Large intestine (tissue), 12 donors: ENCODE measurements at places on chromosomes 16 and 17. TPM values are rescaled to one million over a fixed set of nuclear protein-coding genes. Genes with fewer than 3 reads are reported as not detected.

TERB1 gene
- 0.09 TPM for polyA plus RNA-seq

KDM6B gene
- 24.9 TPM for polyA plus RNA-seq

DNA sequence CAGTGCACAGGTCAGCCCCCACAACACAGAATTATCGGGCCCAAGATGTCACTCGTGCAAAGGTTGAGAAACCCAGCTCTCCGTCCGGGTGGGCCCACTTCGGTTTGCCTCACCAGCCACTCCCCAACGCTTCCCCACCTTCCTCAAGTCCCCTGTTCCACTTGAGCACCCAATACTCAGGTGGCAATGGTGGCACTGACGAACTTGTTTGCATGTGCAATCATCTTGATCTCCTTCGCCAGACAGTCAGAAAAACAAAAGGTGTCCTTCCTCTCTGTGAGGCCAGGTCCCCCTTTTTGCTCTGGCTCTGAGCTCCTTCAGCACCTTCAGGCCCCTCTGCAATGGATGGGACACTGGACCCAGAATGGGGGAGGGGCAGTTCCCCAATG is 3.7 kb downstream of the GGA2 start:
- no peak for DNase-seq
- H3K4me3 ChIP-seq: no peak overlapping the region
- peaks cover 13% of the 10 kb centered on the region for H3K36me3 ChIP-seq
- no peaks in the 10 kb centered on the region for H3K27me3 ChIP-seq
- no peak overlapping the region for H3K27ac ChIP-seq

CTRB2 gene
- polyA plus RNA-seq: not detected

- no peak overlapping the region for H3K4me3 ChIP-seq
- H3K36me3 ChIP-seq: no peaks in the 10 kb centered on the region
- peaks cover 9% of the 10 kb centered on the region for H3K27me3 ChIP-seq
- H3K4me1 ChIP-seq: peaks cover 12% of the 10 kb centered on the region
Observed at GRCh38 chr17:74277935-74278334, 3.9 kb downstream of the DNAI2 start.

DNA sequence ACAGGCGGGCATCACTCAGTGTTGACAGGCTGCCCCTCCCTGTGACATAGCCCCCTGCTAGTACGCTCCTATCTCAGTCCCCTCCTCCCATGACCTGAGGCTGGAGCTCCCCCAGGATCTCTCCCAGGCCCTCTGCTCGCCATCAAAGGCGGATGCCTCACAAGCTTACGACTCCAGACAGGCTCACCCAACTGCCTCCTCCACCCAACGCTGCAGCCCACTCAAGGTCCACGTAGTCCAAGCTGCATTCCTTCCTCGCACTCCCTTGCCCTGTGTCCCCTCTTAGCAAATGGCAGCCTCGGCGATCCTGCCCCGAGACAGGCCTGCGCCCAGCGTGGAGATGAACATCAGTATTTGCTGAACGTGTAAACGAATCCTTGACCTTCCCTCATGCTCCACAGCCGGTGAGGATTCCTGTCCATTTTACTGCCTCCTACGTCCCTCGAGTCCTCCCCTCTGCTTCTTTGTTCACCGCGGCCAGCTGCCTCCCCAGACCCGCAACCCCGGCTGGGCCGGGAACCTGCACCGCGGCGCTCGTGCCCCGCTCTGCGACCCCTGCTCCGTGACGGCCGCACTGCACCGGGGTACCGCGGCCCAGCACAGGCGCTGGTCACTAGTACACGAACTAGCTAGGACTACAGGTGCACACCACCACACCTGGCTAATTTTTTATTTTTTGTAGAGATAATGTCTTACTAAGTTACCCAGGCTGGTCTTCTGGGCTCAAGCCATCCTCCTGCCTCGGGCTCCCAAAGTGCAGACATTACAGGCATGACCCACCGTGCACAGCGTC is 838 bp upstream of the TMEM97 start:
- DNase-seq: no peak
- peaks cover 7% of the 10 kb centered on the region for H3K4me1 ChIP-seq
- H3K4me3 ChIP-seq: peak overlapping the region; percentile 59

DNA sequence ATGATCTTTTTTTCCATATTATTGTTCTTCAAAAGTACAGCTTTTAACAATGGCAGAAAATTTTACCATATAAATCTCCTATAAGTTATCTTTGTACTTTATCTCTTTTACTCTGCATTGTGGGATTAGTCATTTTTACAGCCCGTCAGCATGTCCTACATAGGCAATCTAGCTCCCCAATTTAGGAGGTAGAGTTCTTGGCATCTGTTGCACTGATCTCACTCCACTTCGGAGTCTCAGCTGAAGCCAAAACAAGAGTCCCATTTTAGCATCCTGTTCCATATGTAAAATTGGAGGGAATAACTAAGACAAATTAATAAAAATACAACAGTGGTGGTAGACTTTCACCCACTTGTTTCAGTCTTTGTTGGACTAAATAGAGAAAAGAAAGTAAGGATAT is 31.1 kb upstream of the PRSS54 start:
- no peaks in the 10 kb centered on the region for H3K4me1 ChIP-seq
- H3K27ac ChIP-seq: no peak overlapping the region
- no peaks in the 10 kb centered on the region for H3K36me3 ChIP-seq
- no peaks in the 10 kb centered on the region for H3K27me3 ChIP-seq
- DNase-seq: no peak

- H3K36me3 ChIP-seq: no peaks in the 10 kb centered on the region
- no peaks in the 10 kb centered on the region for H3K27me3 ChIP-seq
- no peak overlapping the region for H3K4me3 ChIP-seq
- no peak overlapping the region for H3K27ac ChIP-seq
Observed at GRCh38 chr16:10003486-10003885, 178.7 kb downstream of the GRIN2A start.
